ENCODE measurements at places on chromosomes 1 and 21. TPM values are rescaled to one million over a fixed set of nuclear protein-coding genes. Genes with fewer than 3 reads are reported as not detected.

DNA sequence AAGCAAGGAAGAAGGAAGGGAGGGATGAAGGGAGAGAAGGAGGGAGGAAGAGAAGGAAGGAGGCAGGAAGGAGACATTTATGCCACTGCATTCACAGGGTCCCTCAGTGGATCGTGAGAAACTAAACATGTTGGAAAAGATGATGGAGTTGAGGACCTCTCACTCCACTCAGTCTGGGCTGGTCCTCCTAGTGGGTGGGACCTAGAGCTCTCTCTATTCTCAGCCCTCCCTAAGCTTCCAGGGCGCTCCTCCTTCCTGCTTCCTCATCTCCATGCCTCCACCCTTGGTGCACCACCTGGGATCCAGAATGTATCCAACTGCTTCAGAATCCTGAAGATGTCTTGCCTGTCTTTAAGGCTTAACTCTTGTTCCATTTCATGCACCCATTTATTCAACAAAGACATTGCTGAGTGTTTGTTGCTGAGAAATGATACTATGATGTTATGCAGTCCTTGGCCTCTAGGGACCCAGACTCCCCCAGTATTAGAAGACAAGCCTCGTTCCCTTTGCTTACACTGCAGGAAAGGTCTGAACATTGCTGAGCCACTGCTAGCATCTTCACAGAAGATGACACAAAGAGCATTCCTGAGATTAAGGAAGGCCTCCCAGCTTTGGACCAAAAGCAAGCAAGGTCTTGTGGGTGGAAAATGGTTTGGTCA lies 88.5 kb downstream of the BEND5 start:
- H3K27me3 ChIP-seq, result no peaks in the 10 kb centered on the region
- peaks cover 4% of the 10 kb centered on the region for H3K4me1 ChIP-seq
- no peak for DNase-seq
- no peak overlapping the region for H3K27ac ChIP-seq
- no peaks in the 10 kb centered on the region for H3K36me3 ChIP-seq

DNA sequence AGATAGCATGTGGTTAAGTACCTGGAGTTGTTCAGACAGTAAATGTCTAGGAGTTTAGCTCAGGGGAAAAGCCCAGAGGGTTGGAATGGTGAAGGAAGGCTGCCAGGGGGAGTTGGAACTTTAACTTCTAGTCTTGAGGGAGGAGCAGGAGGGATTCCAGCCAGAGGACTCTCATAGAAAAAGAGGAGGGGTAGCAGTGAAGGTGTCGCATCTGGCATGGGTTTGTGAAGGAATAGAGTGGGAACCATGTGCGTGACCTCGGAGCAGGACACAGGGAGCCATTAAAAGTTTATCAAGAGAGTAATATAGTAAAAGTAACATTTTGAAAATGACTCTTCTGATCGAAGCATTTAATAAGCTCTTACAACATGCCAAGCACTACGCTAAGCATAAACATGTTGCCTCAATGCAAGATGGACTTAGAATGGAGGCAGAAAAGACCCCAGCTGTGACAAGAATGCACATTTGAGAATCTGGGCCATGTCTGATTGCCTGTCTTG lies 632.4 kb upstream of the CAMK1G start:
- no peaks in the 10 kb centered on the region for H3K36me3 ChIP-seq
- no peak overlapping the region for H3K27ac ChIP-seq
- H3K4me3 ChIP-seq, result no peak overlapping the region
- H3K27me3 ChIP-seq, result peaks cover 8% of the 10 kb centered on the region
- H3K4me1 ChIP-seq, result no peaks in the 10 kb centered on the region

DNA sequence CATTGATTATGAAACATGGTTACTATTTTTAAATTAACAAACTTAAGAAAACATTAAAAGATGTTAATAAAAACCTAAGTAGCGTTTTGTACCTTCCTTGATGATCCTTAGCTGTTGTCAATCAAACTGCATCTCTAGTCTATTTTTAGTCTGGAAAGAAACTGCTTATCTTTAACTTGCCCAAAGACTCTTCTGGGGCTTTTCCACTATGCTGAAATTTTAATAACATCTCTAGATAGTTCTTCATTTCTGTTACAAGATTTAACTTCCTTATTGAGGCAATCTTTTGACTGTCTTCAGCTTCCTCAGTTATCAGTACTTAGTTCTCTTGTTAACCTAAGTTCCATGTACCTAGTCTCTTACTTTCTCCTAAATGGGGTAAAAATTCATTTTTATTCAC lies 135.9 kb upstream of the HMCN1 start:
- no peak for DNase-seq
- no peaks in the 10 kb centered on the region for H3K36me3 ChIP-seq
- no peaks in the 10 kb centered on the region for H3K27me3 ChIP-seq
- H3K27ac ChIP-seq, result no peak overlapping the region

DNA sequence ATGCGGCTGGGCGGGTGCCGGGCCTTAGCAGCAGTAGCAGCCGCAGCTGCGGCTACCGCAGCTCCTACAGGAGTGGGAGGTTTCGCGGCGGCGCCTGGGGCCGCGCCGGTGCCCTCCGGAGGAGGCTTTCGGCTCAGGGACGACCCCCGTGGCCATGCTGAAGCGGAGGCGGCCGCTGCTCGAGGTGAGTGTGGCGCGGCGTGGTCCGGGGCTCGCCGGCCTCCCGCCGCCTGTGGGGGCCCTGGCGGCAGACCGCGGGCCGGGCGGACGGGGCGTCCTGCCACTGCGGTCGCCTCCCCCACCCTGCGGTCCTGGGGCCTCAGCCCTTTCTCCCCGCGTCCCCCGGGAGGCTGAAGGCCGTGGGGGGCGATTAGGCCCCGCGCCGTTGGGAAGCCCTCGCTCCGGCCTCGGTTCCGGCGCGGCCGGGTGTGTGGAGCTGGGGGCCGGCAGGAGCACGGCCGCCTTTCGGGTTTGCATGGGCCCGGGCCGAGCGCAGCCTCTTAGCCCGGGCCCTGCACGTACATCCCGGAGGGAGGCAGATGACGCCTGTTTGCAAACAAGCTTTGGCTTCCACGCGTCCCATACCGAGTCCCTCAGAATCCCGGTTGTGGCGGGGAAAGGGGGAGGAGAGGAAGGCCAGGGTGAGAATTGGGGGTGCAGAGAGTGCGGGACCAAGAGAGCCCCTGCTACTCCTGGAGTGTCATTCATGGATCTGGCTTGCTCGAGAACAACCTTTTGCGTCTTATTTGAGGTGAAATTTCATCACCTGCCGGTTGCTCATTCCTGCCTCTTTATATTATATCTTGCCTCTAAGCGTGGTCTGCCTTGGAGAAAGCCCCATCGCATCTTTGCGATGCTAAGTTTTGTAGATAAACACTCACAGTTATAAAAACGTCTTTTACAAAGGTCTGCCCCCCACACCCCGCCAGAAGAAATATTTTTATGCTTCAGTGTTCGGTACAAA lies 613 bp downstream of the ZFYVE9 start:
- peak overlapping the region; percentile 64 for H3K27ac ChIP-seq
- peak overlapping the region; percentile 76 for H3K4me3 ChIP-seq
- H3K36me3 ChIP-seq, result no peaks in the 10 kb centered on the region
- peak; percentile 86 for DNase-seq
- no peaks in the 10 kb centered on the region for H3K27me3 ChIP-seq

GRCh38 chr1:246447501-246447900 lies 59.6 kb downstream of the SMYD3 start:
- H3K27ac ChIP-seq, result no peak overlapping the region
- H3K36me3 ChIP-seq, result no peaks in the 10 kb centered on the region
- H3K27me3 ChIP-seq, result no peaks in the 10 kb centered on the region
- DNase-seq, result no peak

DNA sequence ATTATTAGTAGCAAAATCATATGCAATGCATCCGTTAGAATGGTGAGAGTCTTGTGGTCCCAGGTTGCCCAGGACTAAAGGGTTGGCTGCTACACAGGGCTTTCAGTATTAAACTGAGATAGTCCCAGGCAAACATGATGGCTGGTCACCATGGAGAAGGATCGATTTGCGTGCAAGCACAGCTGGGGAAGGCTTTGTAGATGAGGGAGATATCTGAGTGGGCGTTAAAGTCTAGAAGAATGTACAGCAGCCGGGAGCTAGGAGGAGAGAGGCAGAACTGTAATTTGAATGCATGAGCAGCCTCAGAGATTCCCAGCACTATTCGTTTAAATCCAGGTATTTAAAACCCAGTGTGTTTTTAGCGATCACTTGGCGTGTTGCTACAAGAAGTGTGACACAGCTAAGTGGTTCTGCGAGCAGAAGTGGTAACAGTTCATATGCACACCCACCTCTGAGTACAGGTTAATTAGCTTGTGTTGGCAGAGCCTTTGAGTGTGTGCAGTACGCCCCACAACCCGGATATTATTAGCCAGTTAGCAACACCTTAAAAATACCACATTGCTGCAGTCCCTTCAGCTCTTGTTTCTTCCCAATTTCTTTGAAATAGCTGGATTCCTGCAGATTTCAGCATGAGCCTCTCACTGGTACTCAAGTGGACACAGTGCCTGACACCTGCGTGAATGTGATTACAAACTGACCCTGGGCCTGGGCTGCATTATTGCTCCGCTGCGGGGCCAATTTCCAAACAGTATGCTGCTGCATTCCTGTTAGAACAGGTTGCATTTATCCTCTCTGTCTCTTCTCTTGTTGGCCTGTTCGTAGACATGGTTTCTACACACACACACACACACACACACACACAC lies 67.2 kb upstream of the SCAF4 start:
- no peak overlapping the region for H3K27ac ChIP-seq
- peaks cover 8% of the 10 kb centered on the region for H3K27me3 ChIP-seq
- H3K4me3 ChIP-seq, result no peak overlapping the region
- peaks cover 4% of the 10 kb centered on the region for H3K4me1 ChIP-seq
- DNase-seq, result peak; percentile 54

Gene IFI16
- 65.9 TPM for total RNA-seq
